H7 (cell line): ENCODE measurements at places on chromosomes 5 and 9. TPM values are rescaled to one million over a fixed set of nuclear protein-coding genes. Genes with fewer than 3 reads are reported as not detected.

DNA sequence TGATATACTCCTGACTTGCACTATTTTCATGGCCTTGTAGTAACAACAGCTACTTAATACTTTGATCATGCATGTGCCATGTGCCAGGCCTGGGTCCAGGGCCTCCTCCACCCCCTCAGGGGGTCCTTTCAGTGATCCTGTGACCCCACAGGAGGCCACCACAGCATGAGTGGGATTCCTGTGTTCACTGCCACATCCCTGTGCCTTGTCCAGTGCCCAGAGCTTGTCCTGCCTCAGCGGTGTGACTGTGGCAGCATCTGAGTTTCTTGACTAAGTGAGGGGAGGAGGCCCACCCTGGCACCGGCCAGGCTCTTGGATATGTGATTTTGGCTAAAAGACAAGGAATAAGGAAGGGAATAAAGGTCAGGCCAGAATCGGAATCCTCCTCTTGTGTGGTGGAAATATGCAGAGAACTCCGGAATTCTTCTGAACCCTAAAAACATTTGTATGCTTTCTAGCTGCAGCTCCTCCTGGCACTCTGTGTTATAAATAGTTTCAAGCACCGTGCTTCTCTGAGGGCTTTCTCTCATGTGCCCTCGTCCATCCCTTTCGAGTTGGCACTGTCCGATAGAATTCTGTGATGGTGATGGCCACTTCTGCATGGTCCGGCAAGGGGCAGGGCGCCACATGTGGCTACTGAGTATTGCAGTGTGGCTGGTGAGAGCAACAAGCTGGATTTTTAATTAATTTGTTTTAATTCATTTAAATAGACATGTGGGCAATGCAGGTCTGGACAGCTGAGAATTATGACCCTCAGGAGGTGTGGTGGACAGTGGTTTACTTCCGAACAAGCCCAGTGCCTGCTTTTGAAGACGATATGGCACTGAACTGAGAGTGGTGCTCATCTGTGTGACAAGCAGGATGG is 31.8 kb downstream of the TENT4A start:
- no peak for DNase-seq

GRCh38 chr5:166282939-166283338 is 2008.5 kb upstream of the WWC1 start:
- DNase-seq = no peak

- no peak for DNase-seq
Observed at GRCh38 chr9:128732576-128732975, 8.6 kb upstream of the ZDHHC12 start.

DNA sequence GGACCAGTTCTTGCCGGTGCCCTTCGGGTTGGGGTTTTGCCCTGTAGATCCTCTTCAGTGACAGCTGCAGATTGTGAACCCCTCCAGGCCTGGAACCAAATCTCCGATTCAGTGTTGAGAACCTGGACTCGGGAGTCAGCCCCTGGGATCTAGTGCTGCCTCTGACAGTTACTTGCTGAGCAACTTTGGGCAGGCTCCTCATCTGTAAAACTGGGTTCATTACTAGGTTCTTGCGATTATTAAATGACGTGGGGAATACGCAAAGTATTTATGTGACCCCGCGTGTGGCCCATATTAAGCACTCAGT is 600 bp downstream of the ERCC6L2 start:
- DNase-seq = no peak

Gene CTXN3
- total RNA-seq = not detected in 2 replicates

DNA sequence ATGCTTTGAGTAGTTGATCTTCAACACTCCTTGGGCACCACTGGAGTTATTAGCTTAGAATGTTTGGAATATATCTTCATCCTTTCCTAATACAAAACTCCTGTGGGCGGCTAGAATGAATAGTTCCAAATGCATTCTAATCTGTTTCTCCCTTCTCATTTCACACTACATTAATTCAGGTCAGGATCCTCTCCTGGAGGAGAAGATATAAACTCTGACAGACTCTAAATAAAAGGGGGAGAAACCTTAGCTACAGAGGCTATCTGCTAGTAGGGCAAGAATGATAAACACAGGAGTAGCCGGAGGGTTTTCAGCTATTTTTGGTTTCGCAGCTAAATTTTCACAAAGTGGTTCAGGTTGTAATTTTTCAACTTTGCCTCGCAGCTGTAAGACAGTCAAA is 45.2 kb upstream of the FAM240B start:
- DNase-seq = no peak

DNA sequence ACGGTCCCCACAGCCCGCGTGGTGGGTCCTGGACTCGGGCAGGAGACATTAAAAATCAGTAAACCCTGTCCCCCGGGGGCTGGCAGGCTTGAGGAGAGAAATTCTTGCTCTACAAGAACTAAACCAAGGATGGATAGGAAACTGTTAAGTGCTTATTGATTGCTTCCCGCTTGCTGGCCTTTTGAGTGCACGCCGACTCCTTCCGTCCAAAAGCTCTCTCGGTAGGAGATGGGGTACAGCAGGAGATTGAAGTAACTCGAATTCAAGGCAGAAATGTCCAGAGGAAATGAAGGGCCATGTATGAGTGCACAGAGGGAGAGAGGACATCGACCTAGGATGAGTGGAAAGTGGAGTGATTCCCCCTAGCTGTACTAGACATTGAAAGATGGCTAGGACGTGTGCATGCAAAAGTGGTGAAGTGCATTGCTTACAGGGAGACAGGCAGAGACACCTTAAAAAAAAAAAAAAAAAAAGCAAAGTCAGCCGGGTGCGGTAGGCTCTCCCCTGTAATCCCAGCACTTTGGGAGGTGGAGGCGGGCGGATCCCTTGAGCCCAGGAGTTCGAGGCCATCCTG is 923 bp downstream of the RECK start:
- DNase-seq = no peak

Gene TAF11L9
- total RNA-seq = not detected in 2 replicates
